Left renal cortex interstitium (tissue), 4 donors: ENCODE measurements at places on chromosomes 16 and 17. TPM values are rescaled to one million over a fixed set of nuclear protein-coding genes. Genes with fewer than 3 reads are reported as not detected.
A peak's percentile ranks its signal among the peaks of the same experiment; 100 is the strongest.

Gene SLFN12
- 18.9 TPM for polyA plus RNA-seq

Gene CLEC3A
- polyA plus RNA-seq = 0.21 TPM

DNA sequence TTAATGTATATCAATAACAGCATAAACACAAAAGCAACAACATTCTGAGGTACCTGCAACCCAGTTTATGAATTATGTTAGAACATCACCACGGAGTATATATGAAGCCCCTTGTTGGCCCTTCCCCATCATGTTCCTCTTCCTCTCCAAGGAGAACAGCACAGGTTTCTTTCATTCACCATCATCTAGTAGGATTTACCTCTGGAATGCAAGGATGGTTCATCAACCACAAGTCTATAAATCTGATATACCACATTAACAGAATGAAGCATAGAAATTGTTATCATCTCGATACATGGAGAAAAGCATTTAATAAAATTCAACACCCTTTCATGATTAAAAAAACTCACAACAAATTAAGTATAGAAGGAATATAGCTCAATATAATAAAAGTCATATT, 6.2 kb upstream of the PRSS54 start:
- no peak for DNase-seq

GRCh38 chr17:49914096-49914490, 54.9 kb upstream of the DLX4 start:
- no peak for DNase-seq

DNA sequence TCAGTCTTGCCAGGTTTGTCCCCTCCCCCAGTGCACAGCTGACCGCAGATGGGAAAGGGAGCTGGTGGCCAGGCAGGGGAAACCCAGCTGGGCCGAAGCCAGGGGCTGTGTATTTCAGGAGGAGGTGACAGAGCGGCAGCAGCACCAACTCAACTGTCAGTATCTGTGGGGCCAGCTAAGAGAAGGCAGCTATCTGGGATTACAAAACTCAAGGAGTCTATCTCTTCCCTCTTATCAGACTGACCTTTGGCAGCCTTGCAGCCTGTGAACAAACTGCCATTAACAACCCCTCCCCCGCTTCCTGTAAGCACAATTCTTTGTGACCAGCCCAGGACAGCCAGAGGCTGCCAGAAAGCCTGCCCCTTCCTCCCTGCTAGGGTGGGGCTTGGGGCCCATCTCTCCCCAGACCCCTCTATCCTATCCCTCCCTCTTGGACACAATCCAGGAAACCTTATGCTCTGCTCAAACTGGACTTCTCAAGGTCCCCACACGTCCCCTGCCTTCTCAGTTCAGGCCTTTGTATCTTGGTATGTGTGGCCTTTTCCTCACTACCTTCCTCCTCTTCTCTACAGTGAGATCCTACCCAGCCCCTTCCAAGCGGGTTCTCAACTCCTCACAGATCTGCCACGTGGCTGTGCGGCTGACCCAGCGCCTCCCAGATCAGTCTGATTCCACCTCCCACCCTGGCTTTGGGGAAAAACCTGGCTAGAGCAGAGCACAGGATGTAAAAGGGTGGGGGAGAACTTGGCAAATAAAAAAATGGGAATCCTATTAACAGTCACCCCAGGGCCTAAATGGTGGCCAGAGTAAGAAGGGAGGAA, 10.5 kb downstream of the ST3GAL2 start:
- DNase-seq = peak; percentile 72

Gene SLC5A11
- polyA plus RNA-seq = 2.5 TPM

Gene KCNJ12
- polyA plus RNA-seq = 6.5 TPM
